ENCODE measurements at places on chromosomes 6 and 20.
A peak's percentile ranks its signal among the peaks of the same experiment; 100 is the strongest.

GRCh38 chr20:56865055-56865454 is 235.9 kb downstream of the TFAP2C start:
- no peak for DNase-seq

DNA sequence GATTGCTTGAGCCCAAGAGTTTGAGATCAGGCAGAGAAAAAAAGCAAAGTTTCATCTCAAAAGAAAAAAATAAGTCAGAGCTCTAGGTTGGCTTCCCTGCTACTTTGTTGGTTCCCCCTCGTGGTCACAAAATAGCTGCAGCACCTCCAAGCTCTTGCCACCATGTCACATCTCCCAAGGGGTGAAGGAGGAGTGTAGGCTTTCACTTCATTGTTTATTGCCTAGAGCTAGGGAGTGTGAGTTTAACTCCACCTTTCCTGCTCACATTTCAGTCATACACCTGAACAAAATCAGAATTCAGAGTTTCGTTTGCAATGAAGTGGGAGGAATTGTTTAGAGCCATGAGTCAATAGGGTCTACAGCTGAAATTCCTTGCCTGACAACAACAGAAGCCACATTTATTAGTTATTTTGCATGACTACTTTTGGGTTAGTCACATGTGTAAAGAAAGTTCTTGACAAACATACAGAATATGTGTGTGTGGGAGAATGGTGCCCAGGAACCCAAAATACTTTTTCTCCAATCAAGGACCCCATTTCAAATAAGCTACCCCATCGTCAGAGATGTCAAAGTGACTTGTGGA is 56.2 kb upstream of the UFL1 start:
- DNase-seq: no peak

DNA sequence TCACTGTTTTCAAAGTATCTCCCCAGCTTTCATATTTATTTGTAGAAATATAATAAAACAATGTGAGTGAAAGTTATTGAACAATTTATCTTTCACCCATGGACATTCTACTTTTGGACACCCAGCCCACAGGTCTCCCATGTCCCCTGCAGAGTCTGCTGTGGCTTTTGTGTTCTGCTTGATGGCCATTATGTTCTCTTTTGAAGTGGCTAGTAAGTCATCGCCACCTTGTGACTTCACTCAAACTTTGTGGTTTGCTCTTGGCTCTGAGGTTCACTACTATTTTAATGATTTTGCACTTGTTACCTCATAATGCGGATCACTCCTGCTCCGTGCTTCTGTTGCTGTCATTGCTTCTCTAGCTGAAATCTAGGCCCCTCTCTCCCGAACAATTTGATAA is 10.2 kb upstream of the DEFB113 start:
- no peak for DNase-seq

DNA sequence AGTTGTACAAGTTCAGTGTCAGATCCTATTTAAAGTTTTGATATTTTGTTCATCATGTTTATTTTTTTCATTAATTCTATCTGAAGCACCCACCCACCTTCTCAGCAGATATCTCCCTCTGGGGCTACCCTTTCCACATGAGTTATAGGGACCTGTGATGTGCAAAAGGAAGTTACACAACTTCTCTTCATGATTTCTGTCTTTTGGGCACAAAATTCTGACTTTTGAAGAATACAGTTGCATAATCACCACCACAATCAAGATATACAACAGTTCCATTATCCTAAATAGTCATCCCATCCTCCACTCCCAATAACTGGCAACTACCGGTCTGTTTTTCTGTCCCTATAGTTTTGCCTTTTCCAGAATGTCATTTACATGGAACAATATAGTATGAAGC is 13.8 kb upstream of the FUCA2 start:
- no peak for DNase-seq

DNA sequence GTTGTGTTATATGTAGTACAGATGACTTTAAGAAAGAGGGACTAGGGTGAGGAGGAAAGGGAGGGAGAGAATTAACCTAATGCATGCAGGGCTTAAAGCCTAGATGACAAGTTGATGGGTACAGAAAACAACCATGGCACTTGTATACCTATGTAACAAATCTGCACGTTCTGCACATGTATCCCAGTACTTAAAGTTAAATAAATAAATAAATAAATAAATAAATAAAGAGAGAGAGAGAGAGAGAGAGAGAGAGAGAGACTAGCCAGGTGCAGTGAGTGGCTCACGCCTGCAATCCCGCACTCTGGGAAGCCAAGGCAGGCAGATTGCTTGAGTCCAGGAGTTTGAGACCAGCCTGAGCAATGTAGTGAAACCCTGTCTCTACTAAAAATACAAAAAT is 11.5 kb upstream of the CARMIL1 start:
- no peak for DNase-seq

- no peak for DNase-seq
These were observed 87.1 kb downstream of the CFAP61 start for GRCh38 chr20:20139403-20139802.

DNA sequence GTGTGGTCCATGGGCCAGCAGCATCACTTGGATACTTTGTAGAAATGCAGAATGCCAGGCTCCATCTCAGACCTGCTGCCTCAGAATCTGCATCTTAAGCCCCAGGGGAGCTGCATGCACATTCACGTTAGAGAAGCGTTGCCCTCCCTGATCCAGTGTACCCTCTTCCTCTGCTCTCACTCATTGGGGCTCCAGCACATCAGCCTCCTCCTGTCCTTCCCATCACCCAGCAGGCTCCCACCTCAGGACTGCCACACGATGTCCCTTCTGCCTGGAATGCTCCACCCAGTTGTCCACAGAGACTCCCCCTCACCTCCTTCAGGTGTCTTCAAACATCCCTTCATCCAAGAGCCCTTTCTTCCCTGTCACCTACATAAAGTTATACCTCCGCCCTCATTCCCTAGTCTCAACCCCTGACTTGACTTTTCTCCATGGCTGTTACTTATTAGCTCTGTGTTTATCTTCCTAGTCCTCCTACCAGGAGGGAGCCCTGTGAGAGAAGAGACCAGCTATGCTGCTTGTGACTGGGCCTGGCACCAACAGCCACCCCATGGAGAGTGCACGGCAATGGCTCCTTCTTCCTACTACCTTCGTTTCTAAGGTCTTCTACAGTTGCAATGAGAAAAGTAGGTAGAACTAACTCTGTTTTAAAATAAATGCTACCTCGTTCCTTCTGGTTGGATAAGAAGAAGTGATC is 3.3 kb upstream of the ACSS1 start:
- no peak for DNase-seq

- DNase-seq: no peak
These were observed 33.5 kb upstream of the TFB1M start for GRCh38 chr6:155347800-155348199.

DNA sequence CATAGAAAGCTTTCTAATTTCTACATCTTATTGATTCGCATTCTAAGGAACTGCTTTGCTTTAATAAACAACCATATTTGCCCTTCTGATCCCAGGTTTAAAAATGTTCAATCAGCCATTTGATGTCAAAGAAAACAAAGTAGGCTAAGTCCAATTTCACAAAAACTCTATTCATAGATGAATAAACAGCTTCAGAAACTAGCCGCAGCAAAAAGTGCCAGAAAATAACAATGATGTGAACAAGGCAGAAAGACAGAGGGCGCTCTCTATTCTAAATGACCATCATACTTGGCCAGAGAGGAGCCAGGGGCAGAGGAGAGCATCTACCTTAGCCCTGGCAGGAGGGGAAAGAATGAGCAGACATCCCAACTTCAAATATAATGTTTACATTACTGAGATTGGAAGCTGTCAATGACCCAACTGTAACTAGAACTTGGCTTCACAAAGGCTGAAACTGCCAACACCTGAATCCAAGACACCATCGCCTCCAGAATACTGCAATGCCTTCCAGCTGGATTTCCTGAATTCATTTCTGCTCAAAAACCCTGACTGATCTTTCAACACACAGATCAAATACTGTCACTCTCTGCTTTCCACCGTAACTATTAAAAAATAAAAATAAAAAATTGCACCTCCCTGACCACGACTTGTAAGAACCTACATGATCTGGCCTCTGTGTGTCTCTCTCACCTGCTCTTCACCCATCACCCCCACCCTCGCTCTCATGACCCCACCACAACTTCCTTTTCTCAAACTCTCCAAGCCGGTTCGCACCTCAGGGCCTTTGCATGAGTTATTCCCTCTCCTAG is 9.5 kb downstream of the CNKSR3 start:
- no peak for DNase-seq

DNA sequence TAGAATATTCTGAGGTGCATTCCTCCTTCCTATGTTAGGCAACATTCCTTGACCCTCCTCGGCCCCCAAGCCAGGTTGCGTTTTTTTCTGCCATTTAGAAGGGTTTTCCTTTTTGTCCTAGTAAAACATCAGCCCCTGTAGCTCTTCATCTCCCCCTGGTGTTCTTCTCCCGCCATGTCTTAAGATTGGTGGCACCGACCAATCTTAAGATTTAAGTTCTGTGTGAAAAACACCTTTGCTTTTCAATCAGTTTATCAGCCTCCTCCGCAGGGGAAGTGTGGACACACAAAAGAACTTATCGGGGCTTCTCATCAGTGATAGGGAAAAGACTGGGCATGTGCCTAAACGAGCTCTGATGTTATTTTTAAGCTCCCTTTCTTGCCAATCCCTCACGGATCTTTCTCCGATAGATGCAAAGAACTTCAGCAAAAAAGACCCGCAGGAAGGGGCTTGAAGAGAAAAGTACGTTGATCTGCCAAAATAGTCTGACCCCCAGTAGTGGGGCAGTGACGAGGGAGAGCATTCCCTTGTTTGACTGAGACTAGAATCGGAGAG is 719 bp upstream of the EDN1 start:
- peak; percentile 52 for DNase-seq

- peak; percentile 4 for DNase-seq
These were observed at the start of gene MOCS1 for GRCh38 chr6:39934131-39934757. Gene MOCS1, minus strand, starts transcription at chr6:39934462. Its CDS starts 45 bp downstream, at chr6:39934417.

GRCh38 chr6:136520517-136520916 is 29.7 kb downstream of the MAP7 start:
- DNase-seq: no peak

Data from CD8-positive, alpha-beta memory T cell (primary cell).